ENCODE measurements at places on chromosomes 13 and 19.

DNA sequence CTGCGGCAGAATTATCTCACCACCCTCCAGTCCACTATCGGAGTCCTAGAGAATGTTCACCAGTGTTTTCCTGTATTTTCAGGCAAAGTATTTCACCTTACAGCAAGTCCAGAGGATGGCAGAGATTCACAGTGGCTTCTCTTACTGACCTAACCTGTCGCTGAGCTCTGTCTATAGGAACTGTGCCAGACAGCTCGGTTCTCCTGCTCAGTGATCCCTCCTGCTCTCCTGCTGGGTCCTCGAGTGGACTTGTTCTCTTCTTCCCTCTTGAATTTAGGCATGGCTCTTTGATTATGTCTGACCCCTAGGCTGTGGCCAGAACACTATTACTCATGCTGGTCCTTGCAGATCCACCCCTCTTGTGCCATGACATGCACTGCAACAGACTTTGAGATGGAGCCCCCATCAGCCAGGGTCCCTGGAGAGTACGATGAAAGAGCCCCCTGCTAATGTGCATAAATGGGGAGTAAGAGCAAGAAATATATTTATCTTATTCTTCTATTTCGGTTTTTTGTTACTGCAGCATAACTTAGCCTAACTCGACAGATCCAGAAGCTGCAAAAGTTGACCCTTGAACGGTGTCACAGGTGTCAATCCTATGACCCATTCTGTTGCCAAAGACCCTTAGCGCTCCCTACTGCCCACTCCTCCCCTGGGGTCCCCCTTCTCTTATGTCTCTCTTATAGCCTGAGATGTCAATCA, 439.4 kb downstream of the ZNF536 start:
- no peak for DNase-seq

- DNase-seq, result no peak
Measured at GRCh38 chr19:14370169-14370939, 10.9 kb upstream of the ADGRE5 start.

- DNase-seq, result no peak
Measured at GRCh38 chr19:2254064-2254872, 1.9 kb downstream of the JSRP1 start.

DNA sequence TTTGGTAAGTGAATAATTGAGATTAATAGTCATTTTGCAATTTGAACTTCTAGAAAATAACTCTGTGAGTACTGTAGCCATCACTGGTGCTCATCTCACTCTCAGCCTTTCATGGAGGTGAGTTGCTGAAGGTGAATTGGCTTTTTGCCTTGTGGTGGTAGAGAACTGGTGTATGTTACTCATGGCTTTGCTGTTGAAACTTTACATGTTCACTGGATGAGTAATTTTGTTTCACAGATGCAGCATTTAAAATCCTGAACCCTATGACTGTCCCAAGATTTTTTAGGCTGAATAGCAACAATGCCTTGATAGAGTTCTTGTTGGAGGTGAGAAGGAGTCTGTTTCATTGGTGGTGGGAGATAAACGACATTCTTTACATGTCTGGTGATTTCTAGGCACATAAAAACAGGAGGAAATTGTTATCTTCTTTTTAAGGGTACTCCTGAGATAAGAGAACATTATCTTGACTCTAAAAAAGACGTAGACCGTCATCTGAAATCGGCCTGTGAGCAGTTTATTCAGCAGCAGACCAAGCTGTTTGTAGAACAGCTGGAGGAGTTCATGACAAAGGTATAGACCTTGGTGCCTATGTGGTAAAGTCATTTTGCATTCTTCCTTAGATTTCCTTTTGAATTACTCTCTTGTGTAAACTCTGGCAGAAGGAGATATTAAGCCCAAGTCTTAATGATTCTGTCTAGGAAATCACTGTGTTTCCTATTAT, 53.9 kb downstream of the COG3 start:
- DNase-seq, result no peak

GRCh38 chr19:49421039-49421877, 2.0 kb downstream of the PTH2 start:
- peak; percentile 93 for DNase-seq

DNA sequence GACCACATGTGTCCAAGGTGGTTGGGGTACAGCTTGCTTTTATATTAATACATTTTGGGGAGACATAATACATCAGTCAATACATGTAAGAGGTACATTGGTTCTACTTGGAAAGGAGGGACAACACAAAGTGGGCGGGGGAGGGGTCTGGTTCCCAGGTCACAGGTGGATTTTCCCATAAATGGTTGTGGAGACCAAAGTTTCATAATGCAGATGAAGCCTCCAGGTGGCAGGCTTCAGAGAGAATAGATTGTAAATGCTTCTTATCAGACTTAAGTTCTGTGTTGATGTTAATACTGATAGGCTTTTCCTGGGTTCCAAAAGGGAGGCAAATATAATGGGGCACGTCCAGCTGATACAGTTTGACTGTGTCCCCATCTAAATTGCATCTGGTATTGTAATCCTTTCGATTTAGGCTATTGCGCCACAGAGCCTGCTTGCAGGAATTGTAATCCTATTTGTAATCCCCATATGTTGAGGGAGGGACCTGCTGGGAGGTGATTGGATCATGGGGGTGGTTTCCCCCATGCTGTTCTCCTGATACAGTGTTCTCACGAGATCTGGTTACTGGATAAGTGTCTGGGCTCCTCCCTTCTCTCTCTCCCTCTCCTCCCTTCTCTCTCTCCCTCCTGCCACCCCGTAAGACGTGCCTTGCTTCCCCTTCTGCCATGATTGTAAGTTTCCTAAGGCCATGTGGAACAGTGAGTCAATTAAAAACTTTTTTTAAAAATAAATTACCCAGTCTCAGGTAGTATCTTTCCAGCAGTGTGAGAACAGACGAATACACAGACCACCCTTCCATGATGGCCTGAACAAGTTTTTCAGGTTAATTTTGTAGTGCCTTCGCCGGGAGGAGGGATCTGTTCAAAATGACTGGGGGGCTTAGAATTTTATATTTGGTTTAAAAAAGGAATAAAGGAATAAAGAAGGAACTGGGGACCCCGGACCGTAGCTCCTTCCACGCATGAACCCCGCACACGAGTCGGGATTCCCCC, 44.9 kb downstream of the ZNF823 start:
- DNase-seq, result peak; percentile 45

DNA sequence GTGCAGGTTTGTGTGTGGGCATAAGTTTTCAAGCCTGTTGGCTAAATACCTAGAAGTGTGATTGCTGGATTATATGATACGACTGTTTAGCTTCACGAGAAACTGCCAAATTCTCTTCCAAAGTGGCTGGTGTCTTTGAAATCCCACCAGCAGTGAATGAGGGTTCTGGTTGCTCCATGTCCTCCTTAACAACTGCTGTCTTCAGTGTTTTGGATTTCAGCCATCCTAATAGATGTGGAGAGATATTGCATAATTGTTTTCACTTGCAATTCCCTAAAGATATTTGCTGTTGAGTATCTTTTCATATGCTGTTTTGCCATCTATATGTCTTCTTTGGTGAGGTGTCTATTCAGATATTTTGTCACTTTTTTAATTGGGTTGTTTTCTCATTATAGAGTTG, 390.5 kb downstream of the ZNF536 start:
- DNase-seq, result no peak

- DNase-seq, result no peak
Measured at GRCh38 chr13:36772853-36773252, 46.2 kb upstream of the RFXAP start.

DNA sequence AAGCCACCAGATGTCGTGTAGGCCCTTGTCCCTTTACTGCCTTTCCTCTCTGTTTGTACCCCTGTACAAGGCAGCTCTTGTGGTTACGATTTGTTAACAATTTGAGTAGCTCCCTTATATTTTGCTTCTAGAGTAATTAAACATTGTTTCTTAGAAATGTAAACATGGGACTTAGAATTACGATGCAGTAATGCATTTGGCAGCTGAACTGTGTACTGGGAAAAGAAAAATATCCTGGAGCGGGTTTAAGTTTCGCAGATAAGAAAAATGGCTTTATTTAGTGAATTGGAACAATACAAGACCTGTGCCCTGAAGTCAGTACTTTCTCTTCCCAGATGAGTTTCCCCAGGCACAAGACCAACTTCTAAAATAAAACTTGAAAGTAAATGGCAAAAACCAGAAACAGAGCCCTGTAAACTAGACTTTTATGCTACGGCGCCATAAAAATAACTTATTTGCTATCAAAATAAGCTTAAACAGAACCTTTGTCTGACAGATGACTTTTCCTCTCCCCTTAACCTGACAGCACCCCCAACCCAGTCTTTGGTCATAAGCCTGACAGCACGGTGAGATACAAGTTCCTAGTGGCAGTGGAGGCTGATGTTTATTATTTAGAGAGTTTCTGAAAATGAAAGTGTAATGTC, 63.0 kb downstream of the LRCH1 start:
- no peak for DNase-seq

DNA sequence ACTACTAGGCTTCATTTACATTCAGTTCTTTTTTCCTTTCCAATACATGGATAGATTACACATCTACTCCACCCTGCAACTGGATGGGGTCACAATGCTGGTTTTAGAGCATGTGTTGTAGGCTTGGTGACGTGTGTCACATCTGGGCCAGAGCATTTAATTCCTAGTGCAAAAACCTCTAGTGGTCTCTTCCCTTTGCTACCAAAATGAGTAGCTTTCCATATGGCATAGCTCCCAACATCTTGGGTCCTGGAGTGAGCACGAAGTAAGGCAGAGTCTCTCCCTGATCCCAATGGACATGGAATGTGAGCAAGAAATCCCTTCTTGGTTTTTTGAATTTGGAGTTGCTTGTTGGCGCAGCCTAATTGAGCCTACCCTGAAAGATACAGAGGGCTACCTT, 51.7 kb downstream of the TNFSF11 start:
- DNase-seq, result no peak

- no peak for DNase-seq
Measured at GRCh38 chr19:29514525-29515232, 11.1 kb upstream of the VSTM2B start.

DNA sequence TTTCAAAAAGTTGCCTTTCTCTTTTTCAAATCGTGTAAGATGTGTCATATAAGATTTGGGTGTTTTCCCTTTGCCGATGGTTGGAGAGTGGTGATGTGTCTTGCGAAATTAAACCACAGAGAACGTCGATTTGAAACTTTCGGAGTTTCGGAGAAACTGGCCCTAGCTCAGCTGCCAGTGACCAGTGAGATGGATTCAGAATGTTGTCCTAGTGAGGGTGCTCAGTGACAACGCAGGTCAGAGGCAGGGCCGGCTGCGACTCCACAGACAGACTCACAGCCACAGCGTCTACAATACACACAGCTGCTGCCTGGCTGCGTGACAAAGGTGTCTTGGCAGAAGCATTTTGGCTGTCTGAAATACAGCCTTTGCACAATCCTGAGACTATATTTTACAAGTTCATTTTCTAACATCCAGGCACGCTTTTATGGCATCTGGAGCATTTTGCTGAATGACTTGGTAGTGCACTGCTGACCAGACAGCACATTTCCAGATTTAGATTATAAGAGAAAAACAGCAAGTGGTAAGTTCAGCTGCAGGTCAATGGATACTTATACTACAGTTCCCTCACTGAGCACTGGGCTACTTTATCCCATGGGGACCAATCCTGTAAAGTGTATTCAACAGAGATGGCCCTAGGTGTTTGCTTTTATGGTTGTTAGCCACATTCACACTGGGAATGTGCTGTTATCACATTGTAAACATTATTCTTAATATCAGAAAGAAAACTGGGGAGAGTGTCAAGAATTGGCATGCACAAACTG, 207.5 kb downstream of the KCNRG start:
- peak; percentile 14 for DNase-seq

DNA sequence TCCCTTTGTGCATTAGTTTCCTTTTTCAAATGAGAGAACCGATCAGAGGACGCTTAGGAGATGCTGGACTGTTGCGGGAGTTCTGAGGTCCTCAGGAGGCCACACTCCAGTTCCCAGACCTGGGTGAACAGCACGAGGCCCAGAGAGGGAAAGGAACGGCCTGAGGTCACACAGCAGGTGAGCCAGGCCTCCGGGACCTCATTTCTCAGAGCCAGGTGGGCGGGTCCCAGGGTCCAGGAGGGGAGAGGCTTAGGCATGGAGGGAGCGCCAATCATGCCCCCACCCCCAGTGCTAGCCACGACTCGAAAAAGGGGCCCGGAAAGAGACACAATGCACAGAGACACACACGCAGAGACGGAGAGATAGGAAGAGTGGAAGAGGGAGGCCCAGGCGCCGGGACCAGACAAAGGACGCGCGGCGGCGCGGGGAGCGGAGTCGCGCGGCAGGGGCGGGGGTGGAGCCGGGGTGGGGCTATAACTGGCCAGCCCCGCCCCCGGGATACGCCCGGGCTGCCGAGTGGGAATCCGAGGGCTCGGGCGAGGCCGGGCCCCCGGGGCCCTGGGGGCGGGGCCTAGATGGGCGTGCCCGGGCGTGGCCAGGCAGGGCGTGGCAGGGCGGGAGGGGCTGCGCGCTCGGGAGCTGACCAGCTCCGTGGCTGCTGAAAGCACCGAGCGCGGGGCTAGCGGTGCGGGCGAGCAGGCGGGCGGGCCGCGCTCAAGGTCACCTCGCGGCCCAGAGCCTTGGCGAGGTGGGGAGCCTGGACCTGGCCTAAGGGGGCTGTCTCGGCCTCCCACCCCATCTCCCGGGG, 1.6 kb downstream of the ELAVL3 start:
- DNase-seq, result peak; percentile 68

GRCh38 chr13:97242755-97243497, 20.8 kb downstream of the MBNL2 start:
- no peak for DNase-seq

- peak; percentile 80 for DNase-seq
Measured at GRCh38 chr19:3365836-3366752, at the start of gene NFIC. NFIC (plus strand) TSS chr19:3366583; CDS start chr19:3366637, 54 bp downstream.

DNA sequence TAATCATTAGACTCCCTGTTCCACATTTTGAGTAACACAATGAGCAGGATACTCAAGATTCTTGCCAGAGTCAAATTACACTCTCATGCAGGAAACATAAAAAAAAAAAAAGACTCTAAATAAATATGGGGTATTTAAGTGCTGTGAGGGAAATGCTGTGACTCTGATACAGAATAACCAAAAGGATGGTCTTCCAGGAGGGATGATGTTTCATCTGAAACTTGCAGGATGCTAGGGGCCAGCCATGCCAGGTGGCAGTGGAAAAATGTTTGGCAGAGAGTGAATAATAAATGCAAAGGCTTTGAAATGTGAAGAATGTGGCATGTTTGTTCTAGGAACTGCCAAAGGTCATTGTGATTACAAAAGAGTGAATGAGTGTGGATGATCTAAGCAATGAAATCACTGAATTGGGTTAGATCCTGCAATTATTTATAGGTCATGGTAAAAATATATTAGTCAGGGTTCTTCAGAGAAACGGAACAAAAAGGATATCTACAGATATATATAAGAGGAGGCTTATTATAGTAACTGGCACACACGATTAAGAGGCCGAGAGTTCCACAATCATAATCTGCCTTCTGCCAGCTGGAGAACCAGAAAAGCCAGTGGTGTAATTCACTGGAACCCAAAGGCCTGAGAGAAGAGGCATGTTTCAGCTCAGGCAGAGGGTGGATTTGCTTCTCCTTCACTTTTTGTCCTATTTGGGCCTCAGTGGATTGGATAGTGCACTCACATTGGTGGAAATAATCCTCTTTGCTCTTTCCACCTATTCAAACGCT, 1832.8 kb upstream of the MIR17HG start:
- no peak for DNase-seq

GRCh38 chr13:59094181-59094580, 1069.5 kb downstream of the DIAPH3 start:
- DNase-seq, result no peak
